ENCODE measurements at places on chromosomes 4 and X. TPM values are rescaled to one million over a fixed set of nuclear protein-coding genes. Genes with fewer than 3 reads are reported as not detected.
A peak's percentile ranks its signal among the peaks of the same experiment; 100 is the strongest.

- peaks cover 66% of the 10 kb centered on the region for H3K36me3 ChIP-seq
- no peak overlapping the region for H3K4me3 ChIP-seq
- no peak for DNase-seq
These were observed 42.2 kb downstream of the SEC31A start for GRCh38 chr4:82848706-82849105.

DNA sequence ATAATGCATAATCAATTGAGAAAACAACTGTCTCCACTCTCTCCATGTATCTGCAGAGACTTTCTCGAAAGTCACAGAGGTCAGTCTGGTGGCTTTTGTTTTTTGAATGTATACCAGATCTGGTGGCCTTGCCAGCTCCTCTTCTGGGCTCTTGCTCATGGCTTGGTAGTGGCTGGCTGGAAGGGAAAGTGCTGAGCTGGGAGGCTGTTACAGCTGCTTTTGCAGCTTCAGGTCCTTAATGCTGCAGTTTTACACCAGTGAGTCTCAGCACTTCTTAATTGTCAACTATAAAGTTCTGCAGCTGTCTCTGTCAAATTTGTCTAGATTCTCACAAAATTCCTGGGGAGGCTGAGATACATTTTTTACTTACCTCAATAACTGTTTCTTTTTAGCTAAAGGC, 390.0 kb downstream of the GRXCR1 start:
- no peaks in the 10 kb centered on the region for H3K36me3 ChIP-seq
- DNase-seq, result no peak
- no peaks in the 10 kb centered on the region for H3K27me3 ChIP-seq
- no peak overlapping the region for H3K4me3 ChIP-seq
- H3K4me1 ChIP-seq, result no peaks in the 10 kb centered on the region

- H3K4me3 ChIP-seq, result peak overlapping the region; percentile 29
- no peak for DNase-seq
- H3K27me3 ChIP-seq, result no peaks in the 10 kb centered on the region
- H3K27ac ChIP-seq, result peak overlapping the region; percentile 69
- peaks cover 24% of the 10 kb centered on the region for H3K4me1 ChIP-seq
These were observed 27.6 kb downstream of the ARFIP1 start for GRCh38 chr4:152807294-152807829.

- DNase-seq, result peak; percentile 79
- H3K36me3 ChIP-seq, result no peaks in the 10 kb centered on the region
- peak within 1 kb of the TSS; percentile 69 for H3K27ac ChIP-seq
- H3K4me3 ChIP-seq, result peak within 1 kb of the TSS; percentile 75
- H3K27me3 ChIP-seq, result peaks cover 33% of the 10 kb centered on the region
- peaks cover 2% of the 10 kb centered on the region for H3K4me1 ChIP-seq
These were observed at the start of gene SCML2 for GRCh38 chrX:18354369-18355223. Gene SCML2 (minus strand): TSS chrX:18354688. CDS start chrX:18334071, 20,617 bp downstream.

DNA sequence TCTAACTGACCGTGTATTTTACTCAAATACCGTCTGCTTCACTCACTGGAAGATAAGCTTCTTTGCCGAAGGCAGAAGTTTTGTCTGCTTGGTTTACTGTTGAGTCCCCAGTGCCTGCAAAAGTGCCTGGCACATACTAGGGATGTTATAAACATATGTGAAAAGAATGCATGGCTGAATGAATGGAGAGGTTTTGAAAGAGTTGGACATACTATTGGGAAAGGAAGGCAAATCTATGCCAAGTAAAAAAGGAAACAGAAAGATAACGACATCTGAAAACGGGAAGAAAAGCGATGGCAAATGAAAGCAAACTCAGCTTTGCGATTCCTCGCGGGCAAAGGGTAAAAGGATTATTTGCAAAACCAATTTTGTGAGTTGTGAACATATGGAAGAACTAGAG, 21.7 kb downstream of the ADGRG2 start:
- no peaks in the 10 kb centered on the region for H3K4me1 ChIP-seq
- DNase-seq, result no peak
- no peaks in the 10 kb centered on the region for H3K36me3 ChIP-seq
- no peaks in the 10 kb centered on the region for H3K27me3 ChIP-seq

DNA sequence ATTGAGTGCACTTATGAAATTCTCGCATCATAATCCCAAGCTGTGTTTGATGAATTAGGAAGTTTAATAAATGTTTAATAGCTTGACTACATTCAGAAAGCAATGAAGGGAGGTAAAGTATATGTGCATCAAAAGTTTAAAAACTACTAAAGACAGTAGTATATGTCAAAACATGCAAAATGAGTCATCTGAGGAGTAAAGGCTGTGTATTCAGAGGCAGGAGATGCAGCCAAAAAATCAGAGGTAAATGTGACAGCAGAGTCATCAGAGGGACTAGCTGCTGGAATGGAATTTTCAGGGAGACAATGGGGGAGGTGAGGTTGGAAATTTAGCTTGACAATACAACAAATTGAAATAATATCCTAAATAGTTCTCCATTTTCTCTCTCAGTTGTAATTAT, 127.0 kb upstream of the FUNDC1 start:
- no peak overlapping the region for H3K4me3 ChIP-seq
- no peak overlapping the region for H3K27ac ChIP-seq
- no peaks in the 10 kb centered on the region for H3K4me1 ChIP-seq
- H3K36me3 ChIP-seq, result no peaks in the 10 kb centered on the region
- DNase-seq, result no peak

DNA sequence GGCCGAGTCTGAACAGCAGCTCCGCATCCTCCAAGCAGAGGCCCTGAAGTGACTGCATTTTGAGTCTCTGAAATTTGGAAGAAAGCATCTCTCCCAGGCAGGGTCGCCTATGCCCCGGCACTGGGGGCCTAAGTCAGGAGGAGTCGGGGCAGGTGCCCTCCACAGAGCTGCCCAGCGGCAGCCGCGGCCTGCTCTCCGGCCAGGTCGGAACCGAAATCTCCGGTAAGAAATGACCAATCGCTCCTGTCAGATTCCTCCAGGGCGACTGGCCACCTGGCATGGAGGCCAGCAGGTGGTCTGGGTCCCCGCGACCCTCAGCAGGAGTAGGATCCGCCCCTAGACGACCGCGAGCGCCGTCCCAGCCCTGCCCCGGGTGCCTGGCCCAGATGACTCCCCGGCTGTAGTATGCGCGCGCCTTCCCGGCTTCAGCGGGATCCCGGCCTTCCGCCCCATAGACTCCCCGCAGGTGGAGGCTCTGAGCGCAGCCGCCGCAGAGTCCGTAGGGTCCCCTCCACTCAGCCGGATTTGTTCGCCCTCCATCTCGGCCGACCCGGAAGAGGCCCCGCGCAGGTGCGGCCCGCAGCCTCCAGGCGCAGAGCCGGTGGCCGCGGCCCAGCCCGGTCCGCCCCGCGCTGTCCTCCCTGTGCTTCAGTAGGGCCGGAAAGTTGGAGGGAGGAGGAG, 1.5 kb downstream of the NKX1-1 start:
- peaks cover 9% of the 10 kb centered on the region for H3K36me3 ChIP-seq
- H3K4me3 ChIP-seq, result no peak overlapping the region
- peaks cover 6% of the 10 kb centered on the region for H3K4me1 ChIP-seq
- H3K27ac ChIP-seq, result peak overlapping the region; percentile 11

DNA sequence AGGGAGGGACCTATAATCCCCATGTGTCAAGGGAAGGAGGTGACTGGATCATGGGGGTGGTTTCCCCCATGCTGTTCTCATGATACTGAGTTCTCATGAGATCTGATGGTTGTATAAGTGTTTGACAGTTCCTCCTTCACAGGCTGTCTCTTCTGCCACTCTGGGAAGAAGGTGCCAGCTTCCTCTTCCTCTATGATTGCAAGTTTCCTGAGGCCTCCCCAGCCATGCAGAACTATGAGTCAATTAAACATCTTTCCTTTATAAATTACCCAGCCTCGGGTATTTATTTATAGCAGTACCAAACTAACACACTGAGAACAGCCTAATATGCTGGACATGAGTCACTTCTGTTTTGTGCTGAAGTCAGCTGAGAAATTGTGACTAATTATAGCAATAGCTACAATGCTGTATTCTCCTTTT, 656.9 kb upstream of the CPEB2 start:
- no peaks in the 10 kb centered on the region for H3K36me3 ChIP-seq
- H3K27me3 ChIP-seq, result no peaks in the 10 kb centered on the region
- no peak overlapping the region for H3K27ac ChIP-seq
- no peak overlapping the region for H3K4me3 ChIP-seq
- no peaks in the 10 kb centered on the region for H3K4me1 ChIP-seq
- no peak for DNase-seq

GRCh38 chr4:140151699-140152012, 2.3 kb downstream of the MAML3 start:
- H3K36me3 ChIP-seq, result no peaks in the 10 kb centered on the region
- H3K27ac ChIP-seq, result peak overlapping the region; percentile 51
- DNase-seq, result peak; percentile 86
- peaks cover 59% of the 10 kb centered on the region for H3K27me3 ChIP-seq
- peaks cover 30% of the 10 kb centered on the region for H3K4me1 ChIP-seq
- H3K4me3 ChIP-seq, result peak overlapping the region; percentile 92

DNA sequence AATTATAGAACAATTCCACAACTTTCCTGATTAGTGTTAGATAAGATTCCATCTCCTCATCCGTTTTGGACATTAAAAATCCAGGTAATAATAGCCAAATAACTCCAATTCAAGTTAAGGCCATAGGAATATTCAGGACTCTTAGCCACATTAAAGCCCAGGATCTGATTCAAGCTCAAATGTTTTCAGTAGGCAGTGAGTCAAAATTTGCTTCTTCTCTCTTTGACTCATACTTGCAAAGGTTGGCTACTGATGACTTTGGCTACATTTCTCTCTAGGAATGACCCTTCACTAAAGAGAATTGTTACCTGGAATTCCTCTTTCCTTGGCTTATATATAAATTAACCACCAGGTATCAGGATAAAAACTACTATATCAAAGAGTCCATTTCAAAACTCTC, 354.9 kb upstream of the HS3ST1 start:
- DNase-seq, result no peak
- no peak overlapping the region for H3K27ac ChIP-seq
- H3K36me3 ChIP-seq, result no peaks in the 10 kb centered on the region
- no peaks in the 10 kb centered on the region for H3K27me3 ChIP-seq
- no peaks in the 10 kb centered on the region for H3K4me1 ChIP-seq
- no peak overlapping the region for H3K4me3 ChIP-seq

- no peak overlapping the region for H3K27ac ChIP-seq
- DNase-seq, result no peak
- H3K36me3 ChIP-seq, result no peaks in the 10 kb centered on the region
These were observed 108.7 kb upstream of the PACRGL start for GRCh38 chr4:20591571-20591970.

- no peak overlapping the region for H3K27ac ChIP-seq
- no peak overlapping the region for H3K4me3 ChIP-seq
- no peaks in the 10 kb centered on the region for H3K4me1 ChIP-seq
- no peaks in the 10 kb centered on the region for H3K36me3 ChIP-seq
- DNase-seq, result peak; percentile 83
- H3K27me3 ChIP-seq, result peaks cover 24% of the 10 kb centered on the region
These were observed 375 bp downstream of the FGFR3 start for GRCh38 chr4:1793496-1793840.

DNA sequence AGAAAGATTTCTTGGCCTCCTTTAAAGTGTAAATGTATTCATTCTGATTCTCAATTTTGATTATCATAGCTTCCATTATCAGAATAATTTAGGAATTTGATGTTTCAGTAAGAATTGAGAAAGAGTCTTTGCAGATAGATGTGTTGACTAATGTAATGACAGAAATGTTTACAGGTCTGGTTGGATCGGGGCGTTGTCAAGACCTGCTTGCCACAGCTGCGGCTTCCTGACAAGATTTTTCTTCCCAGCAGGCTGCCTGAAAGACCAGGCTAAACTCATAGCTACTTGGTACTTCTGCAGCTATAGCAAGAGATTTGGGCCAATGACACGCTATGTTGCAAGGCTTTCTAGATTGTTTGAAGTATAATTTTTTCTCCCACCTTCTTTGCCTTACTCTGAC, 91.5 kb upstream of the ANKRD50 start:
- no peaks in the 10 kb centered on the region for H3K4me1 ChIP-seq
- no peaks in the 10 kb centered on the region for H3K36me3 ChIP-seq
- no peak for DNase-seq
- no peaks in the 10 kb centered on the region for H3K27me3 ChIP-seq
- no peak overlapping the region for H3K27ac ChIP-seq

DNA sequence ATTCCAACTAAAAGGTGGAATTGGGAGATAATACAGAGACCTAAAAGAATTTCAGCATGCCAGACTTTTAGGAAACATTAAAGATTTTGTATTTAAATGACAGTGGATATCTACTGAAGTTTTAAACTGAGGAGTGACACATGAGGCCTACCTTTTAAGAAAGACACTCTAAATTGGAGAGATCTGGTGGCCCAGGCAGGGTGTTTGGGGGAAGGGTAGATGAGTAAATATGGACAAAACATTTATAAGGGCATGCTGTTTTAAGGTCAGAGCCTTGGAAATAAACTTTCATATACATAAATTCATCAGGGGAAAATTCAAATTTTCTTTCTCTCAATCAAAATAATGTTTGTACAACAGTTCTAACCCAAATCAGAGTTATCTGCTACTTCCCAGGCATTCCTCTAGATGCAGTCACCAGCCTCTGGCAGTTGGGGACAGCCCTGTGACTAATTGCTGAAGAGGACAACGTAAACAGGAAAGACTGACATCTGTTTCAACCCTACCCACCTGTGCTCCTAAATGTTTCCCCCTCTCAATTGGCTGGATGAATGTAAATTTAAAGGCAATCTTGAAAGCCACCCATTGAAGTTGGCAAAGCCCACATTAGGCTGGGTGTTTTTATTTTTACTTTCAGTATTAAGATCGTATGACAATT, 1646.9 kb upstream of the ADGRL3 start:
- H3K36me3 ChIP-seq, result no peaks in the 10 kb centered on the region
- H3K27me3 ChIP-seq, result no peaks in the 10 kb centered on the region
- no peak for DNase-seq
- H3K27ac ChIP-seq, result peak overlapping the region; percentile 34
- no peaks in the 10 kb centered on the region for H3K4me1 ChIP-seq
- no peak overlapping the region for H3K4me3 ChIP-seq

- no peaks in the 10 kb centered on the region for H3K36me3 ChIP-seq
- no peaks in the 10 kb centered on the region for H3K4me1 ChIP-seq
- no peaks in the 10 kb centered on the region for H3K27me3 ChIP-seq
- no peak overlapping the region for H3K4me3 ChIP-seq
- no peak overlapping the region for H3K27ac ChIP-seq
These were observed 26.2 kb downstream of the UGT2B7 start for GRCh38 chr4:69122476-69122875.

DNA sequence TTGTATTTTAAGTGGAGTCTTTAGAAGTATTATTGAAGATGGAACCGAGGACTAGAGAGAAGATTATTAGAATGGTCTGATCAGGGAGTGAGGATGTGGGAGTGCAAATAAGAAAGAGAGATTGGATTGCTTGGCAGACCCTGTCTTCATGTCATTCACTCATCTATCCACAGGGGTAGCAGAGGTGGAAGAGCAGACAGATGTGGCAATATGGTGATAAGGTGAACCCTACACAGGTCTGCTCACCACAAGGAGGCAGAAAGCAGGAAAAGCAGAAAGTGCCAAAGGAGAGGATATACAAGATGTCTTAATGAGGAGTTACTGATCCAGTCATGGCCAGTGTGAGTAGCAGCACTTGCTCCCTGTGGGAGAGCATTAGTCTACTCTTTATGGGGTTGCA, 129.4 kb downstream of the MAGEE2 start:
- H3K36me3 ChIP-seq, result no peaks in the 10 kb centered on the region
- H3K4me3 ChIP-seq, result no peak overlapping the region
- no peak for DNase-seq
- no peaks in the 10 kb centered on the region for H3K27me3 ChIP-seq
- no peak overlapping the region for H3K27ac ChIP-seq
- H3K4me1 ChIP-seq, result no peaks in the 10 kb centered on the region

FRAS1 gene
- not detected for total RNA-seq

SPANXB1 gene
- total RNA-seq, result not detected

TSPAN5 gene
- total RNA-seq, result 30.7 TPM

PRDM5 gene
- not detected for total RNA-seq

TRPC3 gene
- 3.1 TPM for total RNA-seq

BEX4 gene
- 5.9 TPM for total RNA-seq

TSPAN7 gene
- total RNA-seq, result not detected

UGT2A1 gene
- total RNA-seq, result not detected

All from activated CD4-positive, alpha-beta T cell treated with anti-CD3 and anti-CD28 coated beads, Interleukin-2, amount 10 ng/mL, durations not matched to agents 24 days and 14 days (primary cell).